HEK293T (cell line): ENCODE measurements at places on chromosomes 11 and 22.

- DNase-seq = no peak
Measured at GRCh38 chr11:1163321-1163910, 5.7 kb downstream of the MUC5AC start.

- DNase-seq = no peak
Measured at GRCh38 chr11:134514354-134514951, 102.4 kb upstream of the B3GAT1 start.

- DNase-seq = no peak
Measured at GRCh38 chr11:108807262-108807661, 142.4 kb downstream of the DDX10 start.

DNA sequence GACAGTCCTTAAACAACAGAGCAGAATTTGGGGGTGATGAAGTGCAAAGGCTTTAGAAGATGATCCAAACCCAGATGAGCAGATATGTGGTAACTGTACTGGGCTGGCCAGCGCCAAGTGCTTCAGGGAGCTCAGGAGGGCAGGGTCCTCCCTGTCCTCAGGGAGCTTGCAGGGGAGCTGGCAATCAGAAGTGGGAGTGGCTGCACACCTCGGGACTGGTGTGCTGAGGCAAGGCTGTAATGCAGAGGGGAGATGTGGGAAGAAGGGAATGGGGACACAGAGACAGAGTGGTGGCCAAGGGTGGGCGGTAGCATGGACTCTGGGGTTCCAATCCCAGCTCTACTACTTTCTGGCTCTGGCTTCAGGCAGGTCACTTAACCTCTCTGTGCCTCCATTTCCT lies 235.6 kb upstream of the NCAM1 start:
- DNase-seq = no peak

GRCh38 chr11:26621132-26621531 lies 49.1 kb upstream of the MUC15 start:
- DNase-seq = no peak

GRCh38 chr11:108223348-108224149 lies 682 bp downstream of the ATM start:
- DNase-seq = no peak

GRCh38 chr11:69974528-69974927 lies 103.6 kb upstream of the ANO1 start:
- no peak for DNase-seq

DNA sequence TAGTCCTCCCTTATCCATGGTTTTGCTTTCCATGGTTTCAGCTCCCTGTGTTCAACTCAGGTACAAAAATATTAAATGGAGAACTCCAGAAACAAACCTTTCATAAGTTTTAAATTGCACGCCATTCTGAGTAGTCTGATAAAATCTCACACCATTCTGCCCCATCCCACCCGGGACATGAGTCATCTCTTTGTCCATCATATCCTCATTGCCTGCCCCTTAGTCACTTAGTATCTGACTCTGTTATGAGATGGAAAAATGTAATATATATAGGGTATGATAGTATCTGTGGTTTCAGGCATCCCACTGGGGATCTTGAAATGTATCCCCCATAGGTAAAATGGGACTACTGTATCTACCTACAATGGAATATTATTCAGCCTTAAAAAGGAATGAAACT lies 35.5 kb upstream of the FGF3 start:
- DNase-seq = no peak

GRCh38 chr11:59802639-59803176 lies 7.9 kb downstream of the MRPL16 start:
- DNase-seq = peak; percentile 33

DNA sequence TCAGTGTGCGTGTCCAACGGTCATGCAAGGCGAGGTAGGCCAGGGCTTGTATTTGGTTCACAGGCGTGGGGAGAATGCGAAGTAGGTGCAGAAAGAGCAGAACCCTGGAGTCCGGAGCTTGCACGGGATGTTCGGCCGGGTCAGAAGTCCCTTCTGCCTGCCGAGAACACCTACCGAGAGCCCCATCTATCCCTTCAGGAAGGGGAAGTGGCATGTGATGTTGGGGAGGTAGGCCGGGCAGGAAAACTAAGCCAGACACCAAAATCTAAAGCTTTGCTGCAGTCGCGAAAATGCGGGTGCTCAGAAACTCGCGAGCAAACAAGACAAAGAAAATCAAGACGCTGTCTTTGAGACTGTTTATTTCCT lies 435 bp upstream of the TAF6L start:
- DNase-seq = no peak

- DNase-seq = no peak
Measured at GRCh38 chr11:101583251-101584128, at the start of gene TRPC6. Gene TRPC6, minus strand, starts transcription at chr11:101584007. Its CDS starts 504 bp downstream, at chr11:101583503.

DNA sequence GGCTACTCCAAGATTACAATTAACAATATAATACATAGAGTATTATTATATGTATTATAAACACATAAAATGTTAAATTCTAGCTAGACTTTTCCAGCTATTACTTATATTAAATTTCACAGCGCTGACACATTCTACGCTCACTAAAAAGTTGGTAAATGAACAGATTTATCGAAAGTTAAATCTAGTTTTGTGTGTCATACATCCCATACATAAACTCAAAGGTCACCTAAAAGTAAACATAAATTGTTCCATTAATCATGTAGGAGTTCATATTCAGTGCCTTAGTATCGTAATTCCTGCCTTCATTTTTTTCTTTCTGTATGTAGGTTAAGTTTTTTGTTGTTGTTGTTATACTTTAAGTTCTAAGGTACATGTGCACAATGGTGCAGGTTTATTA lies 10.9 kb downstream of the FNBP4 start:
- DNase-seq = no peak

DNA sequence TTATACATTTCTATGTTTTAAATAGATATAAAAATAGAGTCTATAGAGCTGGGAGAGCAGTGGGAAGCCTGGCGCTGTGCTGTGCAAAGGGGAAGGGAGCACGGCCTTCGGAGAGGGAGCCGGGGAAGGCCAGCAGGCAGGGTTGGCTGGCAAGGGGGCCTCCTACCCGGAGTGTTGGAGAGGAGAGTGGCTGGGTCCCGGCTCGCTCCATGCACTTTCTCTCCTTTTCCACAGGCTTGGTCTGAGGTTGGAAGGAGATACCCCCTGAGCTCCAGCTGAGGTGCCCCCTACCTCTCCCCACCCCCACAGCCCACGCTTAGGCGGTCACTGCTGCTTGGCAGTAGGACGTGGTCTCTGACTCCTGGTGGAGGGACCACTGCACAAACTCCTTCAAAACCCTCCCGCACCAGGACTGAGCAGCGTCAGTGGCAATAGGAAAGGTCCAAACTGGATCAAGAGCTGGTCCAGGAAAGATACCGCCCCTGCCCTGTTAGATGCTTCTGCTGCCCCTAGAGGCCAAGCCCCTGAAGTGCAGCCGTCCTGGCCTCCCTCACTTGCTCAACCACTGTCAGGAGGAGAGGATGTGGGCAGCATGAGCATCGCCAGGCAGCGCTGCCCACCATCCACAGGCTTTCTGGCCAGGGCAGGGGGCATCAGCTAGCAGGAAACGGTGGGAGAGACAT lies 52.9 kb downstream of the SYT13 start:
- peak; percentile 87 for DNase-seq

DNA sequence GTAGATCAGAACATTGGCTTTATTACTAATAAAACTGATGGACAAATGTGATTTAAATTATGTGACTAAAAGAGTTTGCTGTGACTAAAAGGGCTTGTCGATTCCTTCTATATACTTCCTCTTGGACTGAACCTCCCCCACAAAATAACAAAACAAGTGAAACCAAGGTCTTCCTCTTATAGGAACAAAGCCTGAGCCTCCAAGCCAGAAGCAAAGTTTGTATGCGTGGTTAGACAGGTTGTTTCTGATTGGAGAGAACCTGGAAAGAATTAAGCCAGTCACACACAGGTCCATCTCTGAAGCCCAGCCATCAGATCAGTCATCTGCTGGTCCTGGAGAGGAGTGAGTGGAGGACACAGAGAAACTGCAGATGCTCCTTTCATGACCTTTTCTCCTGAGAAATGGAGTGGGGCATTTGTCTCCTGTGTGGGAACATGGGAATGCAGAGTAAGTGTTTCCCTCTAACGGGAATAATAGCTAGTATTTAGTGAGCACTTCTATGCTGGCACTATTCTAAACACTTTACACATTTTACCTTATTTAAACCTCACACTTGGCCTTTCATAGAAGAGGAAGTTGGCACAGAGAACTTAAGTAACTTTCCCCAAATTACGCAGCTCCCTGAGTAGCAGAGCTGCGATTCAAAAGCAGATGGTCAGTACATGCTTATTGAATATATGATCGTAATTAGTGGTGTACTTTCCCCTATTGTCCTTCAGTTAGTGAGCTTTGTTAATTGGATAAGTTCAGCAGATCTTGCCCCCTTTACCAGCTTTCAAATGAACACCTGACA lies 77.1 kb downstream of the UVRAG start:
- DNase-seq = no peak

DNA sequence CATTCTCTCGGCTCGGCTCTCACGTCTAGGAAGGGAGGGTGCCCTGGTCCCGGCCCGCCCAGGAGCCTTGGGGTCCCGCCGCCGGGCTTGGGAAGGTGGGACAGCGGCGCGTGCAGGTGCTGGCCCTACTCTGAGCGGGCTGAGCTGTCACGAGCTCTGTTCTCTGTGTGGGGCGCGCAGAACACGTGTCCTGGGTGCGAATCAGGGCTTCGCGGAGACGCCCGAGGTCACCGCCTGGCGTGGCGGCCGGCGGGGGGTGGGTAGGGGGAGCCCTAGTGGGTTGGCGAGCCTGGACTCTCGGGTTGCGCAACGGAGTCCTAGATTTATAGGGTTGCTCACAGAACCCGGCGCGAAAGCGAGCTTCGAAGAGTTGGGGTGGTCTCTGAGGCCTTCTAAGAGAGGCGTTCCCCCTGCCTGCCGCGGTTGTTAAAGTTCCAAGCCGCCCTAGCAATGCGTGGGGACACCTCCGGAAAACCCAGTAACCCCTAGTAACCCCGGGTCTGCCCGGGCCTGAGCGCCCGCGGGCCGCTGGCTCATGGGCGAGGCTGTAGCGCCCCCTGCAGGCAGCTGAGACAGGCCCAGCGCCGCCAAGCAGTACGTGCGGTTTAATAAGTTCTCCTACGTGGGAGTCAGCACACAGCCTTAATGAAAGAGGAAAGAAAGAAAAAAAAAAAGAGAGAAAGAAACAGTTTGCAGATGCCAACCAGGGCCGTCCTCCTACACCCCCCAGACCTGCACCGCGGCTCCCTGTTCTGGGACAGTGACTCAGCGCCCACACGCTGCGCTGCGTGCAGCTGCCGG lies 2.7 kb downstream of the ADM start:
- peak; percentile 68 for DNase-seq

GRCh38 chr22:42069801-42070516 lies 653 bp downstream of the NAGA start:
- DNase-seq = peak; percentile 16

- no peak for DNase-seq
Measured at GRCh38 chr11:47268448-47269001, 1.4 kb upstream of the MADD start.

DNA sequence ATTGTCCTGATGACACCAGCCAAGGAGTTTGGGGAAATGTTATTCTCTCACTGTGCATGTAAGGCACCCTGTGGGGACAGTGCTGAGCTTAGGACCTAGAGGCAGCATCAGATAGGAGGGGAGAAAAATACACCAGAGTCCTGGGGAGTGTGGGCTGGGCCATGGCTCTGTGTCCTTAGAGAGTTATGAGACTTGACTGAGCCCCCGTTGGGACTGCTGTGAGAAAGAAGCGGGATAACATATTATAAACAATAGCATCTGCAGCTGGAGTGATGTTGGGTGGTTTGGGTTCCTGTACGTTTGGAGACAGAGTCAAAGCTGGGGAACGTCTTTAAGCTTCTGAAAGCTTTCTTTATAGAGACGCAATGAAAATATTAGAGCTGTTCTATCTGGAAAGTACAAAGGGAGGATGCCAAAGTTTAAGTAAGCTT lies 90.9 kb upstream of the CRTAM start:
- DNase-seq = no peak

DNA sequence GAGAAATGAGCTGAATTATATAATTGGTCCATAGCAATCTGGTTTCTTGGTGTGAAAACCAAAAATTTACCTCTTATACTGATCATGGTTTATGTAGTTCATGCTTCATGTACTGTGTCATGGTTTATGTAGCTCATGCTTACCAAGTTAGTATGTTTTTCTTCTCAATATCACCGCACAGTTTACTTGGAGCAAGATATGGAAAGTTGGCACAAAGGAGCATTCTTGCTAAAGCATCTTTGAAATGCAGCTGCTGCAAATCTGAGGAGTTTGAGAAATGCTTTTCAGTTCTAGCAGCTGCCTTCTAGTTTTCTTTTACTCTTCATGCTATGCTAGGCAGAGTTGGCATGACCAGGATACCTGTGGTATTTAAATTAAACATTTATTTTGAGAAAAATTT lies 4.5 kb downstream of the OR10G7 start:
- DNase-seq = no peak

GRCh38 chr11:69245491-69246345 lies 48.2 kb upstream of the MYEOV start:
- no peak for DNase-seq

DNA sequence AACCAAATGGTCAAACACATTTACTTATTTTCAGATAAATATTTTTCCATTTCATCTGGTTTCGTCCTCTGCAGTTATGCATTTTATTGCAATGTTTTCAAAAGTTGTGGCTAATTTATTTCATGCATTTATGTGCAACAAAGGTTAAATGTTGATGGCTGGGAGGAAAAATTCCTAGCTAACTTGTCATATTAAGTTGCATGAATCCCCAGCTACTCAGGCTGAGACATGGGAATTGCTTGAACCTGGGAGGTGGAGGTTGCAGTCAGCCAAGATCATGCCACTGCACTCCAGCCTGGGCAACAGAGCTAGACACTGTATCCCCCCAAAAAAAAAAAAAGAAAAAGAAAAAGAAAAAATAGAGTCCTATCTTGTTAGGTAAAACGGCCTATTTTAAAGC lies 1862.4 kb upstream of the RAG2 start:
- DNase-seq = no peak

DNA sequence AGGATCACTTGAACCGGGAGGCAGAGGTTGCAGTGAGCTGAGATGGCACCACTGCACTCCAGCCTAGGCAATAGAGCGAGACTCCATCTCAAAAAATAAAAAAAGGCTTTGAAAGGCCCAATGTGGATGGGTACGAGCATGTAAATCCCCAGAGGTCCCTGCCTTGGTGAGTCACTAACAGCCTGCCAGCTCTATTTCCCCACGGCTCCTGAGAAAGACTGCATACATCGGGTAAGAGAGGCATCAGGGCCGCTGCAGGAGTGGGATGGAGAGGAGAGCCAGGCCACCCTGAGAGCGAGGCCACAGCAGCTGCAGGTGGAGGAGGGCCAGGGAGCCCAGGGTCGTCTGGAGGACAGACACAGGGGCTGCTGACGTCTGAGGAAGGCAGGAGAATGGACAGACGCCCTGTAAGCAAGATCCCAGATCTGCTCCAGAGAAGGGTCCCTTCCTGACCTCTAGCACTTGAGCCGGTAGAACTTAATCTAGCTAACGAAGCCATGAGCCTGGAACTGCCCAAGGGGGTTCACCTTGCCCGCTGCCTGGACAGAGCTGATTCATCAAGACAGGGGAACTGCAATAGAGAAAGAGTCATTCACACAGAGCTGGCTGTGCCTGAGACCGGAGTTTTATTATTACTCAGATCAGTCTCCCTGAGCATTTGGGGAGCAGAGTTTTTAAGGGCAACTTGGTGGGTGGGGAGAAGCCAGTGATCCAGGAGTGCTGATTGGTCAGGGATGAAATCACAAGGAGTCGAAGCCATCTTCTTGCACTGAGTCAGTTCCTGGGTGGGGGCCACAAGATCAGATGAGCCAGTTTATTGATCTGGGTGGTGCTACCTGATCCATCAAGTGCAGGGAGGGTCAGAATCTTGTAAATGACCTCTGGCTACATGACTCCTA lies 5.1 kb upstream of the KRTAP5-9 start:
- no peak for DNase-seq
